ENCODE measurements at places on chromosomes 6 and 20.

DNA sequence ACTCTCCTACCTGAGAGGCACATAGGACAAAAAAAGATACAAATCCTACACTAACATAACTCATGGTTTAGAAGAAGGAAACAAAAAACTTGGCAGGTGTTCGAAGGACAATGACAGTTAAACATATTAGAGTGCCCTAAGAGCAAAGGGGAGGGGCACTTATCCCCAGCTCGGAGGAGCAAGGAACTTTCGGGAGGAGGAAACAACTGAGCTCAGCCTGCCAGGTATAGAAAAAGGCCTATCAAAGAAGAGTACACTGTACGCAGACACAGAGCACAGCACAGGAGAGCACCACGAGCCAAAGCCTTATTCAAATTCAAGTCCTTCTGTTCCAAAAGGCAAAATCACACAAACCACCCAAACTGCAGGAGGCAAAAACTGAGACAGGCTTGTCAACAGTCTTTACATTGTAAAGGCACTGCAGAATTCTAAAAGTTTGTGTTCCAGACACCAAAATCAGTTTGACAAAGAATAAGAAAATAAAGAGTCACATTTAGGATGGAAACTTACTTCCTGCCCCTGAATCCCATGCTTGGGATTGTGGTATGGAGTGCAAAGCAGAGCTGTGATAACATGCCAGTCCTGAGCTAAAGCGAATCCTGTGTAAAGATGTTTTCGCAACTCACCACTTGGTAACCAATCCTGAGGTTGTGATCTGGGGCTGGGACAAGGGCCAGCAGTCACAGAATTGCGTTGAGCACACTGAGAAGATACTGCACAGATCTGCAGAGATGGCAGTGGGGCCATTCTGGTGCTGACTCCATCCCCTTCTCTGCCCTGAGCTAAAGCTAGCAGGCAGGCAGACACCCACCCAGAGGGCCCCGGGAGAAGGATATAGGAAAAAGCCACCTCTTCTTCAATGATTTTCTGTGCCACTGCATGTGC, 108.6 kb downstream of the CHD6 start:
- H3K4me3 ChIP-seq = no peak overlapping the region
- H3K27me3 ChIP-seq = no peaks in the 10 kb centered on the region
- no peak for DNase-seq
- H3K4me1 ChIP-seq = no peaks in the 10 kb centered on the region
- no peak overlapping the region for H3K27ac ChIP-seq
- H3K36me3 ChIP-seq = peaks cover 8% of the 10 kb centered on the region

DNA sequence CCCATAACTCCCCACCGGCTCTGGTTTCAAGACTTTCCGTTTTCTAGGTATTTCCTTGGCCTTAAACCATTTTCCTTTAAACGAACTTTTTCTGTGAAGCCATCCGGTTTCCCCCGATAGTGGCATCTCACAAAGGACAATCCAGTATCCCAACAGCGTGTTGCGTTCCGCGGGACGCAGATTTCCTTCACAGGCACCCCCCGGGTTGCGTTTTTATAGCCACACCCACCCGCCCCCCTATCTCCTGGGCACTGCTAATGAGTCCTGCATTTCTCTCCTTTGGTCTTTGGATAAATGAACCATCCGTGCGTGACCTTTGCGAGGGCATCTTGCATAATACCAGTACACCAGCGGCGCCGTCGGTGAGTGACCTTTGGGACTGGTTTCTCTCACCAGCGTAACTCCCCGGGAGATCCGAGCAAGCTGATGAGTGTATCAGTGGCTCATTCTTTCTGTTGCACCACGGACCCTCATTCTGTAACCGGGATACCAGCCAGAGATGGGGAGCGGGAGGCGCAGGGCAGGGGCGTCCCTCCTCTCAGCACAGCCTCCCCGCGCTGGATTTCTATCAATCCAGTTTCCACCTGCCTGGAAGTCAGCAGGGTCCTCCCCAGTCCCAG, 586 bp upstream of the NQO2 start:
- H3K36me3 ChIP-seq = no peaks in the 10 kb centered on the region
- H3K27ac ChIP-seq = peak overlapping the region; percentile 78
- peak; percentile 13 for DNase-seq

- H3K4me3 ChIP-seq = no peak overlapping the region
- no peak for DNase-seq
- H3K4me1 ChIP-seq = no peaks in the 10 kb centered on the region
- H3K36me3 ChIP-seq = no peaks in the 10 kb centered on the region
- H3K27ac ChIP-seq = no peak overlapping the region
These were observed 86.3 kb downstream of the NINL start for GRCh38 chr20:25499031-25499430.

DNA sequence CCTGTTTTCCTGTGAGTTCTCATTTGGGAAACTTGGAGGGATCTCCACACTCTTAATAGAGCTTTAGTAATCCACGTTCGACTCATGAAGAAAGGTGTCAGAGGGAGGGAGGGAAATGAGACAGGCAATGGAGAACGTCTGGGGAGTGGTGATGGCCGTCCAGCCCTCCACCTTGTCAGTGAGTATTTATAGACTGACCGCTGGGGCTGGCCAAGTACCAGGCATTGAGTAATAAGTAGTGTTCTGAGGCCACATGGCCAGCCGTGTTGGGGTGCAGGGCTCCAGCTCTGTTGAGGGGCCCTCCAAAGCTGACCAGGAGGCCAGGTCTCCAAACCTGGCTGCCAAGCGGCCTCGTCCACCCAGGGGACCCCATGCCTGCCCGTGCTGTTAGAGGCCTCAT, 11.3 kb upstream of the DSN1 start:
- no peaks in the 10 kb centered on the region for H3K36me3 ChIP-seq
- no peak overlapping the region for H3K4me3 ChIP-seq
- no peak overlapping the region for H3K27ac ChIP-seq
- H3K4me1 ChIP-seq = no peaks in the 10 kb centered on the region

DNA sequence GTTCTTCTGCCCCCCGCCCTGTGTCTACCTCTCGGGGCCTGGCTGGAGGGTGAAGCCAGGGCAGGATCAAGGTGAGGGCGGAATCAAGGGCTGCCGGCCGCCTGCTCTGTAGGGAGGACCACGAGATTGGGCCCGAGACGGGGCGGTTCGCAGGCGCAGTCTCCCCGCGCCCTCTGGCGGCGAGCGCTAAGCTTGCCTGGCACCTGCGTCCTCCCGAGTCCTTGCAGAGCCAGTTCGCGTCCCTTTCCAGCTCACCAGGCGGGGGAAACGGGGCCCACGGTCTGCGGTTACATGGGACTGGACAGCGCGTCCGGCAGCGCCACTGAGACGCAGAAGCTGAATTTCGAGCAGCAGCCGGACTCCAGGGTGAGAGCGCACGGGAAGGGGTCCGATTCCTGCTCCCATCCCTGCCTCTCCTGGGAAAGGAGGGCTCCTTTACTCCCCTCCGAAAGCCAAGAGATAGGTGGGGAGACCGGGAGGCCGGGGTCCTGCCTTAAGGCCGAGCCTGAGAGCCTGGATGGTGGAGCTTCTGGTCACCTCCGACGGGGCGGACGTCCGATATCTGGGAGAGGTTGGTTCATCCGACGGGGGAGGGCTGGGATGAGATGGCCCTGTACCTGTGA, 3.6 kb upstream of the MATN4 start:
- no peak overlapping the region for H3K4me3 ChIP-seq
- H3K27me3 ChIP-seq = peaks cover 4% of the 10 kb centered on the region
- DNase-seq = peak; percentile 41
- H3K4me1 ChIP-seq = peaks cover 7% of the 10 kb centered on the region
